ENCODE measurements at places on chromosomes 6 and 20. TPM values are rescaled to one million over a fixed set of nuclear protein-coding genes. Genes with fewer than 3 reads are reported as not detected.

DNA sequence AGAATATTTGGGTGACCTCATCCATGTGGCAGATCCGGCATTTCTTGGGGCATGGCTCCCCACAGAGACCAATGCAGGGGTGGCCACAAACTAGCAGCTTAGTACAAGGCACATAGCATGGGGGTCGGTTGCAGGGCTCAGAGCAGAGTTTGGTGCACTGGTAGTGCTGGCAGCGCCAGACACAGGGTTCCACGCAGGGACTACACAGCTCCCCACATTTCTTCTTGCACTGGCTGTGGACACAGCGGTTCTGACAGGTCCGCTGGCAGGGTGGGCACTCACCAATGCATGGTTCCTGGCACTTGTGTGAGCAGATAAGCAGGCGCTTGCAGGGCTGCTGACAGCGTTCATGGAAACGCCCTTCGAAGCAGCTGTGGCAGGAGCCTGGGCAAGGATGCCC lies 29.1 kb downstream of the DDX27 start:
- H3K27ac ChIP-seq, result no peak overlapping the region
- H3K36me3 ChIP-seq, result peaks cover 100% of the 10 kb centered on the region
- H3K27me3 ChIP-seq, result no peaks in the 10 kb centered on the region
- H3K4me3 ChIP-seq, result no peak overlapping the region
- no peak for DNase-seq

DNA sequence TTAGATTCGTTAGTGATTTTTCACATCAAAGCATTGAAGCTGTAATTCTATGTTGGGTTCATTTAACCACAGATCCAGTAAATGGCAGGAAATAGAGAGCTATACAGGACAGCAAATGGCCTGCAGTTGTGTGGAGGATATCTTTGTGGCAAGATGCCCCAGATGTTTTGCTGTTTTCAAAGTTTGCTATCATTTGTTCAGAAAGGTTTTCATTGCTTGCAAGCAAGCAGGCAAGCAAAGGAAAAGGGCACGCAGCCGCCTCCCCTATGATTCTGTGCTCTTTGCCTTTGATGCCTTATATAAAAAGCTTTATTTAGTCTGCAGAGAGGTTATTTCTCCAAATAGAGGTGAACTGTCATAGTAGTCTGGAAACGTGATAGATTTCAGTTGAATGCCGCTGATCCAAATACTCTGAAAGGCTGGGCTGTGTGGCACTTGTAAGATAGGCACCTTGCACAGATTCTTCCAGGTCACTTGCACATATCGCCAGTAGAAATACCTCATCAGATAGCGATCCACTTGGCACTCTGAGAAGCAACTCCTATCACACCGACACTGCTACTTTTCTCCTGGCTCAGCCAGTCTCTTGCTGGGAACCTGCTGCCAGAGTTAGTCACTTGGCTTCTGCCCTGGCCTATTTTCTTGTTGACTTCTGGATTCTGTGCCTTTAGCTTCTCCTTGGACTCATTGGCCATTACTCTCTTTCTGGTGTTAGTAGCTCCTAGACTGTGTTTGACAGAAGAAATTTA lies 66.4 kb downstream of the UTRN start:
- no peaks in the 10 kb centered on the region for H3K27me3 ChIP-seq
- no peaks in the 10 kb centered on the region for H3K36me3 ChIP-seq
- peaks cover 54% of the 10 kb centered on the region for H3K4me1 ChIP-seq
- DNase-seq, result no peak
- no peak overlapping the region for H3K4me3 ChIP-seq

DNA sequence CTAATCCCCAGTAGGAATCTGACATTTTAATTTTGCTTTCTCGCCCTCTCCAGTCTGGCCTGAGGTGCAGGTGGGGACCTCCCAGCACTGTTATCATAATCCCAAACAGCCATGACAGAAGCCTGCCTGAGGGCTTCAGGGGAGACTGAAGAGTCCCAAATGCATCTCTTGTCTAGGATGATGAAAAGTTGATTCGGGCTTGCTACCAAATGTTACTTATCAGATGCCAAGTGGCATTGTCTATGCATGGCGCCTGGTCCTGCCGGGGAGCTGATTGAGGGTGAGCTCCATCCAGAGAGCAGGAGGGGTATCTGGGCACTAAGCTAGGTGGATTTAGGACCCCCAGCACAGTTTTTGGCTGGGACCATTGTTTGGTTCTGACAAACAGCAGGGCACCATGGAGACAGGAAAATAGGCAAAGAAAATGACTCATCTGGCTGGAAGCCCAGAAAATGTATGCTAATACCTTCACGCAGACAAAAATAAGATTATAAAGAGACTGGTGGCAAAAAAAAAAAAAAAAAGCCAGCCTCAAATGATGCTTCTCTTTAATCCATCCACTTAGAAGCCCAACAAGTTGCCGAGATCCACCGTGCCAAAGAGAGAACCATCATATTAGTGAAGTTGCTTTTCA lies 513.7 kb upstream of the SULF2 start:
- no peaks in the 10 kb centered on the region for H3K27me3 ChIP-seq
- peak overlapping the region; percentile 41 for H3K27ac ChIP-seq
- H3K4me3 ChIP-seq, result no peak overlapping the region
- no peaks in the 10 kb centered on the region for H3K4me1 ChIP-seq
- no peaks in the 10 kb centered on the region for H3K36me3 ChIP-seq

- H3K36me3 ChIP-seq, result no peaks in the 10 kb centered on the region
- no peaks in the 10 kb centered on the region for H3K27me3 ChIP-seq
- no peak overlapping the region for H3K4me3 ChIP-seq
These were observed 1.7 kb downstream of the ASIP start for GRCh38 chr20:34242879-34243278.

GRCh38 chr6:90219209-90219985 lies 77.2 kb downstream of the BACH2 start:
- no peak overlapping the region for H3K4me3 ChIP-seq
- peaks cover 14% of the 10 kb centered on the region for H3K4me1 ChIP-seq
- peak overlapping the region; percentile 90 for H3K27ac ChIP-seq
- H3K27me3 ChIP-seq, result no peaks in the 10 kb centered on the region
- peak; percentile 94 for DNase-seq

- H3K4me3 ChIP-seq, result no peak overlapping the region
- peak overlapping the region; percentile 20 for H3K27ac ChIP-seq
- H3K4me1 ChIP-seq, result no peaks in the 10 kb centered on the region
- H3K27me3 ChIP-seq, result no peaks in the 10 kb centered on the region
- no peak for DNase-seq
These were observed 39.9 kb upstream of the TTPAL start for GRCh38 chr20:44435630-44436335.

Gene HCK
- total RNA-seq, result 1.3 TPM

Gene POU5F1
- not detected for total RNA-seq

Gene MOXD1
- total RNA-seq, result 2.3 TPM

GRCh38 chr20:62518911-62519310 lies 43.1 kb upstream of the GATA5 start:
- H3K4me1 ChIP-seq, result no peaks in the 10 kb centered on the region
- peaks cover 32% of the 10 kb centered on the region for H3K27me3 ChIP-seq
- H3K36me3 ChIP-seq, result no peaks in the 10 kb centered on the region

DNA sequence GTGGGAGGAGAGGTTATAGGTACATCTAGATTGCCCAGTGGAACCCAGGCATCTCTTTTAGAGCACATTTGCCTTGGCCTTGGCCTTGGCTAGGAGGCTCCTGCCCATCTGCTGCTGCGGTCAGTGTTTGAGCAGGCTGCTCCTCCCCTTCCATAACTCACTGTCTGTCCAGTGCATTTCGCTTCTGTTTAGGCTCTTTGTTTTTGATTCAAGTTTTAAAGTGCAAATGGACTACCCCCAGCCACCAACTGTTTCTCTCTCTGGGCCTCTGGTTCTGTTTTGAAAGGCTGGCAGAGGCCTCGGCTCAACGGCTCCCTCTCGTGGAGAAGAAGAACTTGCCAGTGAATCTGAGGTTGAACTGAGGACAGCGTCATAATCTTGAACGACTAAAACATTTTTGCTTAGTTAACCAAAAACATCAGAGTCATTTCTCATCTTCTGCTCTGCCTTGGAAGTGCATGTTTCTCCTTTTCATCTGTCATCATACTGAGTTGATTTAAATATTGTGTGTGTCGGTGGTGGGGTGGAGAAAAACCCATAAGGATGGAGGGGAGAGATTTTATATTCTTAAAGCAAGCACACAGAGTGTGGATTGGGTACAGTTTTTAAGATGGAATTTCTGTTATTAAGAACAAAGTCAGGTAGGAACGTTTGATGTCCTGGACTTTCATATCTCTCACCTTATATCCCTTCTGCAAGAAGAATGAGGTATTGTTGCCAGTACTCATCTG lies 171.4 kb downstream of the DTNBP1 start:
- H3K4me1 ChIP-seq, result peaks cover 37% of the 10 kb centered on the region
- peaks cover 23% of the 10 kb centered on the region for H3K36me3 ChIP-seq
- H3K27me3 ChIP-seq, result no peaks in the 10 kb centered on the region
- no peak overlapping the region for H3K27ac ChIP-seq
- H3K4me3 ChIP-seq, result no peak overlapping the region
- DNase-seq, result peak; percentile 89

Gene BACH2
- 10.8 TPM for total RNA-seq

DNA sequence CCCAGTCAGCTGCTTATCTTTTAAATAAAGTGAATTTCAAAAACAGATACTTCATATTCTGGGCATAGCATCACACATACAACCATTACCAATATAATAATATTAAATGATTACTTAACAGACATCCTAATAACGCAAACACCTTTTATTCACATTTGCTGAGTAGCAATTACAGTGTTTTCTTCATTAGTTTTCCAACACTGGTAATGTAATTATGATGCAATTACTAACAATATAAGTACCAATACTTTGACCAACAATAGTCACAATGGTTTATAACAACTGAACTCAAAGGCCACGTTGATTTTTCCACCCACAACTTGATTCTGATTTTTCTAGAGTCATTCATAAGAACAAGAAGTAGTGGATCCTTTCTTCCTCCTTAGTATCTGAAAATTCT lies 104.1 kb downstream of the MYB start:
- no peak overlapping the region for H3K4me3 ChIP-seq
- no peaks in the 10 kb centered on the region for H3K4me1 ChIP-seq
- H3K27ac ChIP-seq, result no peak overlapping the region
- no peaks in the 10 kb centered on the region for H3K27me3 ChIP-seq
- no peak for DNase-seq
- no peaks in the 10 kb centered on the region for H3K36me3 ChIP-seq

Gene CDSN
- total RNA-seq, result not detected

DNA sequence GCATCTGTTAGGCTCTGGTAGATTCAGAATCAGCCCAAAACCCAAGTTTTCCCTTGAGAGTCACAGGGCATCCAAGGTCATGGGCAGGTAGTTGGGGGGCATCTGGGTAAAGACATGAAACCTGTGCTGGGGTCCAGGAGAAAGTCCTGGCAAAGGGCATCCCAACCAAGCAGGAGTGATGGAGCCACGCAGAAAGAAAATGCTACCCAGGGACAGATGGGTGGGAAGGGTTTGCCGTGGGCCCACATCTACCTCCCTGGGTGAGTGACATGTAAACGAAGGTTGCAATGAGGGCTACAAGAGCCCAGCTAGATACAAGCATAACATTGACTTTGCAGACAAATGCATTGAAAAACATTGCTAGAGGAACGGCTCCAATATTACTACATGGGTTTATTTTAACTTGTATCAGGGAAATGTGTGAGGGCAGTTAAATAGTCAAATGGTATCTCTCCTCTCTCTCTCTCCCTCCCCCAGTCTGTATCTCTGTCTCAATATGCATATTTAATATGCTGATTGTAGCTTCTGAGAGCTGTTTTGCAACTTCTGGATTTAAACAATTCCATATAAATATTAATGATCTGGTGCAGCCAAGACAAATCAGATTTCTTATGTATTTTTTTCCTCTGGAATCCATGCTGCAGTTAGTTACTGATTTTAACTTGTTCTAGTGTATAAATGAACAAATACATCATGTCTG lies 135.7 kb downstream of the SYNDIG1 start:
- no peaks in the 10 kb centered on the region for H3K4me1 ChIP-seq
- H3K27ac ChIP-seq, result no peak overlapping the region
- DNase-seq, result no peak

Gene TFAP2A
- not detected for total RNA-seq

Gene CLVS2
- 0.92 TPM for total RNA-seq

- H3K27ac ChIP-seq, result no peak overlapping the region
- DNase-seq, result no peak
These were observed 138.4 kb upstream of the TENT5A start for GRCh38 chr6:81890846-81891245.

DNA sequence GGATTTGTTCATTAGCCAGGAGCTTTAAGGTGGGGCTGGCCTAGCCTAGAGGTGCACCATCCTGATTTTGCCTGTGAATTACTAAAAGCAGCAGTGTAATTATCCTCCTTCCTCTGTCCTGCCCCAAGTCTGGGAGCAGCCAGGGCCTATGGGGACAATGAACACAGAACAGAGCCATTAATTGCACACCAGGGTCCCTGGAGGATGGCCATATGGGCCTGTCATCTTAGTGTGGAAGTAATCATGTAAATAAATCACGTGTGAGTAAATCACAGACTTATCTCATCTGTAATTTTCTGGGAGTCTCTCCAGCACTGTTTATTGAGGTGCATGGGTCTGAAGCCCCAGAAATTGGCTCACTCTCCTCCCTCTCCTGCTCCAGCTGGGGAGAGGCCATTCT lies 176.3 kb downstream of the LRFN2 start:
- DNase-seq, result no peak
- no peaks in the 10 kb centered on the region for H3K27me3 ChIP-seq
- H3K4me1 ChIP-seq, result no peaks in the 10 kb centered on the region
- no peaks in the 10 kb centered on the region for H3K36me3 ChIP-seq
- H3K27ac ChIP-seq, result no peak overlapping the region
- no peak overlapping the region for H3K4me3 ChIP-seq

DNA sequence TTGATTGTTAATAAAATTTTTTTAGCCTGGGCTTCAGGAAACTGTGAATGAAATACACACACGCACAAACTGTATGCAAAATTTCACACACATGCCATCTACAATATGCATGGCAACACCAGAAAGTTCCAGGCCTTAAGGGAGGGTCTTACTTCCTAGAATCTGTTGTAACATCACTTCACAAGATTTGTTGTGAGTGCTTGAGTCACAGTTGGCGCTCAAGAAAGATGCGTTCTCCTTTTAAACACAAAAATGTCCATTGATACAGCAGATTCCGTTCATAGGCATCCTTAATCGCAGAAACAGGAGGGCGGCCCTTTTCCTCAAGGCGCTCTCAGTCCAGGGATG lies 485 bp upstream of the RTF2 start:
- peak overlapping the region; percentile 86 for H3K27ac ChIP-seq
- H3K4me3 ChIP-seq, result peak overlapping the region; percentile 78
- no peak for DNase-seq

Gene NKAIN2
- total RNA-seq, result 9.6 TPM

GRCh38 chr6:89895276-89895874 lies 1.1 kb downstream of the GJA10 start:
- no peak overlapping the region for H3K4me3 ChIP-seq
- DNase-seq, result peak; percentile 87
- H3K27me3 ChIP-seq, result peaks cover 42% of the 10 kb centered on the region
- no peaks in the 10 kb centered on the region for H3K4me1 ChIP-seq
- H3K36me3 ChIP-seq, result no peaks in the 10 kb centered on the region
- no peak overlapping the region for H3K27ac ChIP-seq

GRCh38 chr20:44080064-44080463 lies 106.9 kb downstream of the JPH2 start:
- DNase-seq, result no peak
- no peaks in the 10 kb centered on the region for H3K27me3 ChIP-seq
- H3K4me3 ChIP-seq, result no peak overlapping the region
- no peaks in the 10 kb centered on the region for H3K36me3 ChIP-seq

- peaks cover 3% of the 10 kb centered on the region for H3K4me1 ChIP-seq
- no peaks in the 10 kb centered on the region for H3K27me3 ChIP-seq
- no peak for DNase-seq
- H3K4me3 ChIP-seq, result no peak overlapping the region
- peaks cover 34% of the 10 kb centered on the region for H3K36me3 ChIP-seq
- H3K27ac ChIP-seq, result no peak overlapping the region
These were observed 224.2 kb downstream of the ARHGAP18 start for GRCh38 chr6:129485746-129486145.

- no peak overlapping the region for H3K4me3 ChIP-seq
- no peaks in the 10 kb centered on the region for H3K4me1 ChIP-seq
- H3K27me3 ChIP-seq, result no peaks in the 10 kb centered on the region
These were observed 9.6 kb downstream of the ERGIC3 start for GRCh38 chr20:35551503-35551902.

Measured in stomach (tissue), 19 donors.